Ovary (tissue), 10 donors: ENCODE measurements at places on chromosomes 2 and 18. TPM values are rescaled to one million over a fixed set of nuclear protein-coding genes. Genes with fewer than 3 reads are reported as not detected.

DNA sequence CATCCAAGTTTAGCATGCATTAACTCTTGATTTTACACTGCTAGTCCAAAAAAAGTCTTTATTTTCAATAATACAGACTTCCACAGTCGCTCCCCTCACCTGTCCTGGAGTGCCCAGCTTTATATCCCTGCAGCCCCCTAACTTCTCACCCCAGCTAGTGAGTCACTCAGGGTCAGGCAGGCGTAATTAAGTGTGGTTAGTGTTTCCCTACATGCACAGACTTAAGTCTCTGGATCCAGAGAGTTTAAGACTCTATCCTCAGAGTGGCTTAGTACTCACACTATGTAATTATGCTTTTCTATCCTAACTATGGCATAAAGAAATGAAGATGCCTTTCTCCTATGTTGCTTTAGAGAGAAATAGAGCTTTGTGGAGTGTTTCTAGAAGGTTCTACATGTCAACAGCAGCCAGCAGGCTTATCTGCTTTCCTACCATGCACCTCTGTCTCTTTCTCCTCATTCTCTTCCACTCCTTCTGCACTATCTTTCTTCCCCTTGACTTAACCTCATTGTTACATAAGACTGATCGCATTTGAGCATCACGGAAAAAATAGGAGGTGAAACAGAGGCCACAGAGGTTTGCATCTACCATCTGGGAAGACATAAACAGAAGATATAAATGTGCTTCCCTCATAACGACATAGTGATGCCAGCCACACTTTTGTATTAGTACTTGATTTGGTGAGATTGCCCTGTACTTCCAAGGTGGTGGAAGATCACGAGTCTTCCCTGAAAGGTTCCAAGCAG, 34.4 kb upstream of the PMAIP1 start:
- no peak for DNase-seq

MC5R gene
- total RNA-seq: not detected

DNA sequence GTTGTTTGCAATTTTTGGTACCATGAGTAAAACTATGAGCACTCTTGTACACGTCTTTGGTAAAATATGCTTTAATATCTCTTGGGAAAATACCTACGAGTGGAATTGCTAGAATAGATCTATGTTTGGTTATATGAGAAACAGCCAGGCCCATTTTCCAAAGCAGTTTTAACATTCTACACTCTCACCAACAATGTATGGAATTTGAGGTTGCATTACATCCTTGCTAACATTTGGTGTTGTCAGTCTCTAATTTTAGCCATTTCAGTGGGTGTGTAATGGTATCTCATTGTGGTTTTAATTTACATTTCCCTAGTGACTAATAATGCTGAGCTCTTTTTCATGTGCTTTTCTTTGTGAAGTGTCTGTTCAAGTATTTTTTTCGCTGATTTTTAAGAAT, 118.9 kb upstream of the TCF4 start:
- no peak for DNase-seq

DHRS9 gene
- 1.6 TPM for total RNA-seq

- DNase-seq: no peak
Measured at GRCh38 chr18:68817584-68817983, 19.7 kb downstream of the CCDC102B start.

SMPD4 gene
- 46.3 TPM for total RNA-seq

TTC27 gene
- total RNA-seq: 13.5 TPM

ECEL1 gene
- 34.8 TPM for total RNA-seq

- no peak for DNase-seq
Measured at GRCh38 chr18:57768537-57769326, 34.4 kb downstream of the ATP8B1 start.

DNA sequence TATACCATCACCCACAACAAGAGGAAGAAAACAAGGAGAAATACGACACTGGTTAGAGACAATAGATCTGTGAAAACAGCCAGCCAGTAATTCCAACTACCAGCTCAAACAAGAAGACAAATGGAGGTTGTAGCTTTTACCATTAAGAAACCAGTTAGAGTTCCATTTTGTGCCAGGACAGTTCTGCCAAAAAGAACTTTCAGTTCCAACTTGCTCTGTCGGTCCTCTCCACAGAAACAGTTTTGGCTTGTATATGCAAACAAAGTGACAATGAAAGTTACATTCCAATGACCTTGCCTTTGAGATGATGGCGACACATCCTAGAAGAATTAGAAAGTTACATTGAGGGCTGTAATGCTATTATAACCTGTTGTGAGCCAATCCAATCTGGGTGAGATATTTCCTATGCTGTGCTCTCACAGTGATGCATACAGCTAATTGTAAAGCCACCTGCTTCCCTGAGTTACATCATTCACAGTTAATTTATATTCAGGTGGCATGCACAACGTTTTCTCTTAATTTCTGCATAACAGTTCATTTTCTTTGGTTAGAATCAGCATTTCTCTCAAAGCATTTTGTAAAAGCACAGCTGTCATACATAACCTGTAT, 1378.4 kb upstream of the PIK3C3 start:
- DNase-seq: no peak

DNA sequence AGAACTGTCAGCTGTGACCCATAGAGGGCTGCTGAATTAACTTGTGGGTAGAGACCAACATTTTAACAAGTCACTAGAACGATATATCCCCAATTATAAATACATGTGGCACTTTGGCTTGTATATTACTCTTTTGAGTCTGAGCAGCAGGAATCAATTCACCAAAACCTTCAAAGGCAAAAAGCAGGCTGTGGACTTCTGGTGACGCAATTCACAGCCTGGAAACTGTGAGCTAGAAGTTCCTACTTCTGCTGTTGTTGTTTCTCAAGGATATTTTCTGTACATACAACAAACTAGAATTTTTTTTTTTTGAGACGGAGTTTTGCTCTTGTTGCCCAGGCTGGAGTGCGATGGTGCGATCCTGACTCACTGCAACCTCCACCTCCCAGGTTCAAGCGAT, 37.3 kb downstream of the PTCD3 start:
- no peak for DNase-seq

DNA sequence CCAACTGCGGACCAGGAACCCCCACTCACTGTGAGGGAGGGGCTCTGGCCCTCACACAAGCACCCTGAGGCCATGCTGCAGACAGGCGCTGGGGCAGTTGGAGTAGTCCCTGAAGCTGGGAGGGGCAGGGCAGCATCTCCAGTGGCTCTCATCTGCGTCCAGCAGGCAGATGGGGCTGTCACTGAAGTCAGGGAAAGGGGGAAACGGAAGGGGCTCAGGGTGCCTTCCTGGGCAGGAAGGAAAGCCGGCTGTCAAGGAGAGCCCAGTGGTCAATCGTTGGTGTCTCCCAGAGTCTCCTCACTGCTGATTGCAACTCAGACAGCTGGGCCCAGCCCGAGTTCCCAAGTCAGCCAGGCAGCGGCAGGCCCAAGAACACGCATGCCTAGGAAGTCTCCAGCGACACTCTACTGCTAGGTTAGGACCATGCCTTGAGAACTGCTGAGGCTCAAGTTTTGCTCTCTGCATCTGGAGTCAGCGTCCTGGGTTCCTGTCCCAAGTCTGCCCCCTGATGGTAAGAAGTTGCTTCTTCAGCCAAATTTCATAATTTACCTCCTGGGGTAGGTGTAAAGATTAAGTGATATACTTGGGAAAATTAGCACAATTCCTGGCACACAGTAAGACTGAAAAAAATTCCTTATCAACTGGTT, 27.4 kb upstream of the NMUR1 start:
- peak; percentile 48 for DNase-seq

GRCh38 chr2:187438455-187438854, 9.6 kb downstream of the CALCRL start:
- DNase-seq: no peak

CD226 gene
- total RNA-seq: 1.2 TPM

- DNase-seq: no peak
Measured at GRCh38 chr2:460861-461260, 173.0 kb upstream of the ALKAL2 start.

GRCh38 chr2:180539541-180539940, 440.9 kb upstream of the UBE2E3 start:
- DNase-seq: no peak

GRCh38 chr2:60839126-60839813, 42.1 kb upstream of the REL start:
- no peak for DNase-seq

DNA sequence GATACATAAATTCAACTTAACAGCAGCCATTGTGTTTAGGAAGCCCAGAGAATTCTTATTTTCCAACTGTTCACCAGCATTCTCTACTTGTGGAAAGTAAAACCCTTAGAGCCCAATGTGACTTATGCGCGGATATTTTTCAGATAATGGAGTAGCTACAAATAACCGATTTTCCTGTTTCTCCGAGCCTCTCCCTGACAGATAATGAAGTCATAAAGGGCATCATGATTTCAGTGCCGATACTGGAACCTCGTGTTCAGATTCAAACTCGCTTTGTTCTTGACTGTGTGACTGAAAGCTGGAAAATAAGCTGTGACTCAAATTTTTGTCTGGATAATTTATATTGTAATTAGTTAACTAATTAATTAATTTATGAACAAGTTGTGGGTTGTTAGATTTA, 228.2 kb downstream of the VAPA start:
- DNase-seq: no peak

OSGEPL1 gene
- total RNA-seq: 9.1 TPM

NXPH2 gene
- 1.2 TPM for total RNA-seq

SCYGR4 gene
- not detected for total RNA-seq

AGAP1 gene
- 12.4 TPM for total RNA-seq

GRCh38 chr18:52200406-52200805, 139.6 kb upstream of the DCC start:
- DNase-seq: no peak

DNA sequence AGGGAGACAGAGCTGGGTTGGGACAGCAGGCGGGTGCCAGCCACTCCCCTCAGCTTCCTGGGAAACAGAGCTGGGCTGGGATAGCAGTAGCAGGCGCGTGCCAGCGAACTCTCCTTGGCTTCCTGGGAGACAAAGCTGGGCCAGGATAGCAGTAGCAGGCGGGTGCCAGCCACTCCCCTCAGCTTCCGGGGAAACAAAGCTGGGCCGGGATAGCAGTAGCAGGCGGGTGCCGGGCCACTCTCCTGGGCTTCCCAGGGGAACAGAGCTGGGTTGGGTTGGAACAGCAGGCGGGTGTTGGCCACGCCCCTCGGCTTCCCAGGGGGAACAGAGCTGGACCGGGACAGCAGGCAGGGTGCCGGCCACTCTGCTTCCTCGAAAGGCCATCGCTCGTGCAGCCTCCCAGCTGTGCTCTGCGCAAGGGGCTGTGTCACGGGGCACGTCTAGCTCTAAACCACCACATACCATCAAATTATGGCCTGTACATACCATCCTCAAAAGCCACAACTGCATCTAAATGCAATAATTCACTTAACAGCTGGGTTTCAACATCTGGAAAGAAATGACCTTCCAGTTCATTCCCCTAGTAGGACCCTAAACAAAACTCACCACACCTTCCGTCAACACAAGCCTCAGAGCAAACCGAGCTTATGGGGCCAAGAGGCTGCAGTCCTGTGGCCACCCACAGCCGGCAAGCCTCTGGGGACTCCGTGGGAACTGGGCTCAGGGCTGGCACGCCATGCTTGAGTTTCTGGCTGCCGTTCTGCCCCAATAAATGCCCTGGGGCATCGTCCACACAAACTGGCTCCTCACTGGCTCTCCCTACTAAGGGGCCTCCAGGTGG, 228.3 kb downstream of the TWIST2 start:
- DNase-seq: no peak
